ENCODE measurements at places on chromosomes 12 and 14.

DNA sequence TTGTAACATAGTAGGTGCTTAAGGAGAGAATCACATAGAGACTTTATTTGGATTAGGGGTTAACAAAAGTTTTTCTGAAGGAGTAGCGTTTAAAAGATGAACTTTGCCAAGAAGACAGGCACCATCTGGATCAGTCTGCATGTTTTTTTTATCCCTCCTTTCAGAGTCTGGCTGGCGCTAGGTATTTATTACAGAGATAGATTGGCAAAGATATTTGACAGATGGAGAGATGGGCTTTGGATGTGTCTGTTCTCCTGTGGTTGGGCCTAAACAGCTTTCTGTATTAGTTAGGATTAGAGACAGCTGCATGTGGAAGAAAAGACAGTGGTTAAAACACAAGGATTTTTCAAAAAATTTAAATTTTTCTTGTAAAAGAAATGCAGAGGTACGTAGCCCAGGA, 133.9 kb downstream of the C12orf75 start:
- no peak for DNase-seq

DNA sequence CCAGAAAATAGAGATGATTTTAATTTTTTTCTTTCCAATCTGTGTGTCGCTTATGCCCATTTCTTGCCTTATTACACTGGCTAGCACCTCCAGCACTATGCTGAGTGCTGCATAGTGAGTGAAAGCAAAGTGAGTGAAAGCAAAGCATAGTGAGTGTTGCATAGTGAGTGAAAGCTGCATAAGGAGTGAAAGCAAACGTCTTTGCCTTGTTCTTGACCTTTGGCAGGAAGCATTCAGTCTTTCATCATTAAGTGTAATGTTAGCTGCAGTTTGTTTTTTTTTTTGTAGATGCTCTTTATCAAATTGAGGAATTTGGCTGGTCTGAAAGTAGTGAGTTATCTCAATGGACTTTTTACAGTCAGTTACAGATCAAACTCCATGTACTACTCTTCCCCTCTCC, 6.9 kb upstream of the CORO1C start:
- no peak for DNase-seq

GRCh38 chr12:67701121-67701520, 52.6 kb downstream of the DYRK2 start:
- DNase-seq: no peak

- no peak for DNase-seq
Measured at GRCh38 chr14:55946231-55946630, 172.0 kb upstream of the PELI2 start.

- DNase-seq: no peak
Measured at GRCh38 chr12:83128540-83128939, 441.8 kb downstream of the TMTC2 start.

DNA sequence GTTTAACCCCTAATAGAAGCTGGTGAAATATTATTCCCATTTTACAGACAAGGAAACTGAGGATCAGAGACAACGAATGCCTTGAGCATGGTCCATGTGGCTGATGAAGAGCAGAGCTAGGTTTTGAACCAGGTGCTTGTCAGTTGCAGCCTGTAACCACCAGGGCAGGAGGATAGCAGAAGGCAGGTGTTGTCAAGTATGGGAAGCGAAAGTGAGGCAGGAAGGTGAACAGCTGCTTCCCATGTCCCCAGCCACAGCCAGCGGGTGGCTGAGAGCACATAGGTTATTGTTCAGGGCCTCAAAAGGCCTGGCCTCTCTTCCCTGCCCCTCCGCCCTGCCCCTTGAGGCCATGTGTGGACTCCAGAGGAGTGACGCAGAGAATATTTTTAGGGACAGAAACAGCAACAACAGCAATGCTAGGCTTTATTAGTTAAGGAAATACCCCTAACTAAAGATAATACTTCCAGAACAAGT, 39.6 kb downstream of the IQSEC3 start:
- DNase-seq: no peak

DNA sequence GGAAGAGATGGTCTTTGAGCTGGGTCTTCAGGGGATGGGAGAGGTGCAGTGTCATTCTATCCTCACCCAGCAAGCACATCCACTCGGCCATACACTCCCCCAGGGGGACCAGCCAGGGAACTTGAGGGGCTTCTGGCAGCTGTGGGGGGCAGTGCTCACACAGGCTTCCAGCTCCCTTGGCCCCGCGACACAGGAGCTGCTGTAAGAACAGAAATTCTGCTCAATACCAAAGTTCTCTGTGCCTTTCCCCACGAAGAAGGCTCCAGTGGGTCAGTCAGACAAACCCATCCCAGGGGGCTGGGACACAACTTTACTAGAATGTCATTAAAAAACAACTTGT, 289.1 kb upstream of the RTL1 start:
- DNase-seq: no peak

- DNase-seq: peak; percentile 64
Measured at GRCh38 chr12:22625762-22626294, 857 bp downstream of the ETNK1 start.

DNA sequence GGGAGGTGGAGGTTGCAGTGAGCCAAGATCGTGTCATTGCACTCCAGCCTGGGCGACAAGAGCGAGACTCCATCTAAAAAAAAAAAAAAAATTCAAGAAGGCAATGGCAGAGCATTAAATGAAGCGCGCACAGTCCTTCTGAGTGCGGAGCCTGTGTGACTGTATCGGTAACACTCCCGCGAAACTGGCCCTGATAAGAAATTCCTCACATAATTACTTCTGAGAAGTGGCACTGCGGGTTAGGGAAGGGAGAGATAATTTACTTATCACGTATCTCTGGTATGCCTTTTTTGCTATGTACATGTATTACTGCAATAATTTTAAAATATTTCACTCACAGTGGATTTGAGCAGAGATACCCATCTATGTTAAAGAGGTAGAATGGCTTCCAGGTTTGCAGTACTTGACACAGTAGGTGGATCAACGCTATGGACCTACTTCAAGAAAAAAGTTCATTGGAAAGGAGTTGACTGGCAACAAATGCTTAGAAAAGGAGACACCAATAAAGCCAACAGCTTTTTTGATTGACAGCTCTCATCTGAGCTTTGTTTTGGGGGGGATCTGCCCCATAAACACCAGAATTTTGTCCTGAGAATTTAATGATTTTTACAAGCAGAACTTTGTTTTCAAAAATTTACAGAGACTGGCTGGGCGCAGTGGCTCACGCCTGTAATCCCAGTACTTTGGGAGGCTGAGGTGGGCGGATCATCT, 29.2 kb upstream of the SPTLC2 start:
- DNase-seq: no peak
